Spinal cord (tissue), 10 donors: ENCODE measurements at places on chromosomes 11 and 22. TPM values are rescaled to one million over a fixed set of nuclear protein-coding genes. Genes with fewer than 3 reads are reported as not detected.

DNA sequence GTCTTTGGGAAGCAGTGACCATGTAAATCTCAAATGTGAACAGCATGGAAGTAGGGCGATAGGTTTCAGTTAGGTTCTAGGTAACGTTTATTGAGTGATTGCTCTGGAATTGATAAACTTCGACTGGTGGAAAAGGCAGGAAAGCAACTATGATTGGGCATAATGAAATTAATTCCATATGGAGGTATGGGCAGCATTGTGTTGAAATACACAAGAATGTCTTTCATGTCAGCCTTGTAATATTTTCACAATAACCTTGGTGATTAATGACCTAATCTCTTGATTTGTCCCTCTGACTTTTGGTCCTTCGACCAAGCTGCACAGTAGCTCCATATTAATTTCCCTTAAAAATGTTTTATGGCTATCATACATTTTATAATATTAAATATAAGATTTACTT lies 2.8 kb downstream of the CEP57 start:
- DNase-seq = no peak

FAT3 gene
- polyA plus RNA-seq = 39.5 TPM

DNA sequence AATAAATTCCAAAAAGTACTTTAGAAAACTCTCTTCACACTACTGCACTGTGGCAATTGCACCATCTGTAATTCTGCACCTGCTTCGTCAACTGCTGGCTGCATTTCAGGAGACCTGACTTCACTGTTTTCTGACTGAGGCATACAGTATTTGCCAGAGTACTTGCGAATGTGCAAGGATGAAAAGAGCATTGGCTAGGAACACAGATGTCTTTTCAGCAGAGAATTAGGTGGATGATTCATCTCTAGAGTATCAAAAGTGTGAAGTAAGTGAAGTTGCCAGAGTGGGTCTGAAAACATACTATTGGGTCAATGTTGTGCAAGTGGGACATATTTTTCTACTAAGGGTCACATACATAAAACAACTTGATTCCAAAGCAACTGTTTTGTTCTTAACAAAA lies 427.5 kb upstream of the CCDC90B start:
- no peak for DNase-seq

- no peak for DNase-seq
These were observed 1307.8 kb upstream of the RAG2 start for GRCh38 chr11:37905707-37906417.
